Naive thymus-derived CD8-positive, alpha-beta T cell (primary cell): ENCODE measurements at places on chromosomes 2 and 18.

GRCh38 chr2:186485576-186485870, 537 bp upstream of the ZC3H15 start:
- DNase-seq: no peak

- DNase-seq: no peak
These were observed 123.8 kb upstream of the STON1 start for GRCh38 chr2:48406116-48406515.

DNA sequence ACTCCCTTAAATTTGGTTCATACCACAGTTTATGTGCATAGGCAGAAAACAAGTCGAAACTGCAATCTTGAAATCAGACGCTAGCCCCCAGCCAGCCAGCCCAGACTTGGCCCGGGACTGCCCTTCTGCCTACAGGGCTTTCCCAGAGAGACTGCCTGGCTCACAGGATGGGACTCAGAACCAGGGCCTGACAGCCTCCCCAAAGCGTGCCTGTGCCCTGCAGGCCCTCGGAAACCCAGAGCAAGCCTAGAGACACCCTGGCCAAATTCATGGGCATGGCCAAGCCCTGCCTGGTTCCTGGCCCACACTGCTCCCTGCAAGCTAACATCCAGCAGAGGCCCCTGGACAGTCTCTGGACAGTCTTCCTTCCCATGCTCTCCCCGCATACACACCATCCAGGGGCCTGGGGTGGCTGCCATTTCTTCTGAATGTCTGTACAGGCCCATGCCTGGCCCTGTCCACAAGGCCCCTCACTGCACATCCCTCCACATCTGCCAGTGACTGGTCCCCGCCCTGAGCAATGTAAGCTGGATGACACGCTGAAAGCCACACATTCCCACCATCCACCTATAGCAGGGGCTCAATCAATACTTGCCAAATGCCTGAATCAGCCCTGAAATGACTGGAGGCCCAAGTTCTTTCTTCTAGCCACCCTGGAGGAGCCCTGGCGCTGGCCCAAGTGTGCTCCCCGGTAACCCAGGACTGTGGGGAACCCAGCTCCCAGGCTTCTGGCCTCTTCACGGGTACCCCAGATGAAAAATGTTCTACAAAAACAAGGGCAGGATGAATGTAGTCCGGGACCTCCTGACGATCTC, 73.1 kb downstream of the HDAC4 start:
- DNase-seq: no peak

- no peak for DNase-seq
These were observed 170.6 kb downstream of the FIGN start for GRCh38 chr2:163565192-163565591.

DNA sequence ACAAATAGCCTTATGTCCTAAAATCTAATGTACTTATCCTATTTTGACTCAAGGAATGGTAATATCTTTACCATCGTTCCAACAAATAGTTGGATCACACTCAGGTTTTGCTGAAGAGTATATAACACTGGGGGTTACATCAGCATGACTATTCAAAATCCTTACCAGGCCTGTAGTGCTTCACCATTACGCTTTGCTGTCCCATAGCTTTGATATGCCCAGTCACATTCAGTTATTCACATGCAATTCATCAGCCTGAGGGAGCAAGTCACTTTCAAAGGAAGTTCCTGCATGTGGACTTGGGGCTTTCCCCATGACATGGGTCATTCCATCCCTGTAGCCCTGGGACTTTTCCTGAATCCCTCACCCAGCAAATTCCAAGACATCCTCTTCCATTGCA, 39.6 kb downstream of the FTCDNL1 start:
- no peak for DNase-seq
